ENCODE measurements at places on chromosomes 6 and 20.

DNA sequence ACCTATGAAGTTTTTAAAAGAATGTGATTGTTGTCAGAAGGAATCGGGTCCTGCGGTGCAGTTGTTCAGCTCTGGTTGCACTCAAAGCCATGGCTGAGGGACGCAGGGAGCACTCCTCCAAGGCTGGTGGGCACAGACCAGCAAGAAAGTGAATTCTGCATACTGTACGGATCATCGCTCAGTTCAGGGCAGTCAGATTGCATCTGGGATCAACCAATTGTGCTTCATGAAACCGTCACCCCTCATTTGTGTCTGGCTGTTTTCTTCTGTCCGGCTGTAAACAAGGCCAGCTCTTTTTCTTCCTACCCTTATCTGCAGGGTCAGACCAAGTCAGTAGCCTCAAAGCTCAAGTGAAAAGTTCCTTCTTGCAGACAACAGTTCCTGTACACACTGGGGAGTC, 478.3 kb downstream of the TFAP2A start:
- DNase-seq: no peak

DNA sequence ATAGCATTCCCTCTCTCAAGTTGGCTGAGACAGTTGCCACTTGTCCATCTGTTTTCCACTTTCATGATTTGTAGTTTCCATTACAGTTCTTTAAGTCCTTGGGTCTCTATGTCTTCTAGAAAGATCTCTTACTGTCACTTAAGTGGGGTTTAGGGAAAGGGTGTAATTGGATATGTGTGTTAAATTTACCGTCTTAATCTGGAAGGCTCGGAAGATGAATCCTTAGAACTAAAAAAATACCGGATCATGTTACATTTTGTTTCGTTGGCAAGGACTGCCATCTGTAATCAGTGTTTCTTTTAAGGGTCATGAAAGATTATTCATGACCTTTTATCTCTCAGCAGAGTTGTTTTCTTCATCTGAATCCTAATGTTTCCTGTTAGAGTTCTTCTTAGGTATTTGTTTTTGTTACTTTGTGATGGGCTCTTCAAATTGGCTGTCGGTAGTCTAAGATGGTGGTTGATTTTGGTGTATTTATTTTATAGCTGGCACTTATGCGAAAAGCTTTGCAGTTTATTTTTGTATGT, 21.8 kb upstream of the BTBD3 start:
- no peak for DNase-seq

GRCh38 chr20:62390317-62391164, 3.6 kb downstream of the RPS21 start:
- no peak for DNase-seq

- DNase-seq: no peak
These were observed 237.2 kb downstream of the PLCB1 start for GRCh38 chr20:8369311-8369710.

GRCh38 chr20:36527331-36528125, 13.8 kb upstream of the MYL9 start:
- no peak for DNase-seq

DNA sequence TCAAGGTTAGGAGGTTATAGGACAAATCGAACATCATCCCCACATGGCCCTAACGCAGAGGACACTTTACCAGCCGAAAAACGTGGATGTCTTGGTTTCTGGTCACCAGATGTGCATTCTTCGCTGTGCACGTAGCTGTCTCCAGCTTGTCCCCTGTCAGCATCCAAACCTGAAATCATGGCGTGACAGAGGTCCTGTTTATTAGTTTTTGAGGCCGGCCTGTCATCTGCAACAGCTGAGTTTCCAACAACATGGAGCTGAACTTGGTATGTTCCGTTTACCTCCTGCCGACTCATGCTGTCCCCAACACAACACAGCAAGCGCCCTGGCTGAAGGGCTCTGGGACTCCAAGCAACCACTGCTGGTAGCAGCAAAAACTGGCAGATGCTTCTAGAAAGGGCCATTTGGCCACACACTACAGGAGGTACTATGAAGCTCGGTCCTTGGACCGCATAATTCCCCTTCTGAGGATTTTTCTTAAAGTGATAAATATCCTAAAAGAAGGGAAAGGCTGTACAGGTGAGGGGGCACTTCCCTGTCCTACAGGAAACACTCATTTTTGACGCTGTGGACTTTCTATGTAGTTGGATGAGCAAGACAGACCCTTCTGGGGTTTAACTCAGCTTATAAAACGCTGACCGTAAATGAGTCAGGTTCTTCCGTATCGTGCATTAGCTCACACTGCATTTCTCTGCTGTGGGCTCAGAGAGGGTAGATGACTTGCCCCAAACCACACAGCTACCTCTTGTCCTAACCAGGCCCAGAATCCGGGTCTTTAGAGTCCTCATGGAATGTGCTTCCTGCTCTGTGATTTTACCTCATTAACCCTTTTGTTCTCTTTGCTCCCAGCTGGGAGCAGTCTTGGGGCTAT, 79.7 kb upstream of the NFATC2 start:
- DNase-seq: no peak

DNA sequence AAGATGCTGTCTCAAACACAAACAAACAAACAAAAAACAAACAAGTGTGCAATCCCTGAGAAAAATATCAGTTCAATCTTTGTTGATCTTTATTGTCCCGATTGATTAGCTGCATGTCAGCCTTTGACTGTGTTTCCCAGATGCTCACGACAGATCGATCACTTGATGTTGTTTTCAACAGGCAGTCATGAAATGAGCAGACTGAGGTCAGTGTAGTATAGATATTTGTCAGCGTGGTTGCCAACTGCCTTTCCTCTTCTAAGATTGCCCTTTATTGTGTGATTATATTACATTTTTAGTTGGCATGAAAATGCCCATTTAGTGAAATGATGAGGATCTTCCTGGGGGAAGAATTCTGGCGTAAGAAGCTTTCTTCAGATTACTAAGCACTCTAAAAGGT, 25.6 kb downstream of the UTRN start:
- no peak for DNase-seq

GRCh38 chr20:46683668-46683938, 5.6 kb downstream of the TP53RK start:
- no peak for DNase-seq

- DNase-seq: no peak
These were observed 85.1 kb downstream of the LYRM2 start for GRCh38 chr6:89553431-89553830.

DNA sequence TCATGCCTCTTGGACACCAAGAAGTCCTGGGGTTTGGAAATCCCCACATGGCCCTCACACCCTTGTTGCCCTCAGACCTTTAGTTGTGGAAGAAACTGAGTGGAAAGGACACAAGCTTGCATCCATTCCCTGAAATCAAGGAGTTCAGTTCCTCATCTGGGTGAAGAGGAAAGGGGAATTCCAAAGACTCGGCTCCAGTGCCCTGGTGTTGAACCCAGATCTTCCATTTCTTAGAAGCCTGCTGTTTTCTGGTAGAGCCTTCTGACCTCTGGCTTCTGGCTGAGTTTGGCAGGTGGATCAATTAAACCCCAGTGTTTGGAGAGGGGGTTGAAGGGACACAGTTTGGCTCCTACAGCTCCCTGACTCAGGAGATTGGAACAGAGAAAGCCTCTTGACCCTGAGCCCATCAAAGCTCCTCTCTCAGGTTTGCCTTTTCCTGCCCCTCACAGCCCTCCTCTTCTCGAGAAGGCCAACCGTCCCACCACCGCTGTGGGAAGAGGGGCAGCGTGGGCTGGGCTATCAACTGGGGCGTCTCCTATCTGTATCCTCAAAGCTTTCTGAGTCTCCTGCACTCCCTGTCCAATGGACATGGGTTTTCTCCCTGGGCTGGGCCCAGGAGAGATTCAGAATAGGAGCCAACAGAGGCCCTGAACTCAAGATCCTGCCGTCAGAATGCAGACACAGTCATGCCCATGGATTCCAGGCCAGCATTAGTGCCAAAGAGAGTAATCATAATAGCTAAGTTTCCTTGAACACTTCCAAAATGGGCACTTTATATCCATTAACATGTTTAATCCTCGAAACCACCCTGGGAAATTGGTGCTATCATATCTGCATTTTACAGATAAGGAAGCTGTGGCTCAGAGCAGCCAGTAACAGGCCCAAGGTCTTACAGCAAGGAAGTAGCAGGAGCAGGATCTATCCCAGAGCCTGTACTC, 146.2 kb downstream of the VEGFA start:
- no peak for DNase-seq

GRCh38 chr6:17768388-17768787, 61.7 kb upstream of the NUP153 start:
- no peak for DNase-seq

GRCh38 chr6:32970413-32971241, 2.2 kb downstream of the BRD2 start:
- peak; percentile 45 for DNase-seq

GRCh38 chr6:132388291-132388690, 13.0 kb downstream of the MOXD1 start:
- no peak for DNase-seq

GRCh38 chr6:12208190-12208589, 82.0 kb upstream of the EDN1 start:
- DNase-seq: no peak

- DNase-seq: no peak
These were observed 15.5 kb downstream of the TPD52L1 start for GRCh38 chr6:125169058-125169457.

GRCh38 chr20:6956574-6956973, 189.1 kb downstream of the BMP2 start:
- DNase-seq: no peak
